ENCODE measurements at places on chromosomes 3 and 15.

DNA sequence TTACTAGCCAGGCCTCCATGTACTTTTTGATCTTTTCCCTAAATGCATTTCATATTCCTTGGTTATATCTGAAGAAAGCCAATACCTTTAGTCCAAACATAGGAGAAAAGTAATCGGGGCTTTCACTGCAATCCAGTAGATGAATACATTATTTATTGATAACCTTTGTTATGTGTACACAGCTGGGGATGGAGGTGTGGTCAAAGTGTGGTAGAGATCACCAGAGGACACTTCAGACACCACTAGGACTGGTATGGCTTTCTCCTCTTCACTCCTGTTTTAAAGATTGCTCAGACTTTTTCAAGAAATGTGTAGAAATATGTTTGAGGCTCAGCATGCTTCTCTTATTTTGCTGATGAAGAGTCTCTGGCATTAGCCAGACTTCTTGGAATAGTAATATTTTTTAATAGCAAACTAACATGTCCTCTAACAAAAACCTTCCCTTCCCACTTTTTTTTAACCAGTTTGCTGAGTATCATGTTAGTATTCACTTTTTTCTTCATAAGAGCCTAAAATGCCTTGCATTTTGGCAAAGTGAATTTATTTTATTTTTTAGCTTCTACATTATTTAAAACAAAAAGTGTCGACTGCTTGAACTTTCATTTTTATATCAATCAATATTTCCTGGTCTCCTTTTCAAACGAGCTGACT, 65.6 kb upstream of the MBNL1 start:
- no peak for DNase-seq

- DNase-seq, result no peak
Observed at GRCh38 chr15:43070249-43070648, 35.6 kb downstream of the UBR1 start.

- no peak for DNase-seq
Observed at GRCh38 chr15:92377083-92377789, 16.4 kb upstream of the ST8SIA2 start.

- no peak for DNase-seq
Observed at GRCh38 chr3:115611630-115612029, 11.7 kb upstream of the GAP43 start.
